ENCODE measurements at places on chromosomes 4 and X.

DNA sequence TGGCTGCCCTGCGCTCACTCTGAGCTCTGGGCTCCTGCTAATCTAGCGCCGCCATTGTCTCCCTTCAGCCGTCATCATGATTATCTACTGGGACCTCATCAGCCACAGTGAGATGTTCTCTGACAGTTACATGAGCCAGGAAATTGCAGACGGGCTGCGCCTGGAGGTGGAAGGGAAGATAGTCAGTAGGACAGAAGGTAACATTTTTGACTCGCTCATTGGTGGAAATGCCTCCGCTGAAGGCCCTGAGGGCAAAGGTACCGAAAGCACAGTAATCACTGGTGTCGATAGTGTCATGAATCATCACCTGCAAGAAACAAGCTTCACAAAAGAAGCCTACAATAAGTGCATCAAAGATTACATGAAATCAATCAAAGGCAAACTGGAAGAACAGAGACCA lies 21.8 kb upstream of the PIN4 start:
- DNase-seq = no peak

- DNase-seq = no peak
These were observed 49.5 kb downstream of the JADE3 start for GRCh38 chrX:46961574-46962283.

- no peak for DNase-seq
These were observed 46.2 kb downstream of the PDS5A start for GRCh38 chr4:39931441-39931901.

DNA sequence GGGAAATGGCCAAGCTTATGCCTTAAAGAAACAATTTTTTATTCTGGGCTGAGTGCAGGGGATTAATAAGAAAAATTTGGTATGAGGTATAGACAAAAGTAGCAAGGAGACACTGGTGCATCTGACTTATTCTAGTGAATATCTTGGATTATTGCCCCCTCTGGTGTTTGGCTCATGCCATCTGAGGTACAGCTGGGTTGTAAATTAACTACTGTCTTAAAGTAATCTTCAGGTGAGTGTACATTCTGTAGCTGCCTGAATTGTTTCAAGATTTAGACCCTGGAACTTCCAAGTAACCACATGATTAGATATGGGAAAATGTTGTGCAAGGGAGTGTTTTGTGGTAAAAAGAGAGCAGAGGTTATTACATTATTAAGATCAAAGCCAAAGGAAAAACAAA lies 988.7 kb downstream of the FAM133A start:
- DNase-seq = no peak

DNA sequence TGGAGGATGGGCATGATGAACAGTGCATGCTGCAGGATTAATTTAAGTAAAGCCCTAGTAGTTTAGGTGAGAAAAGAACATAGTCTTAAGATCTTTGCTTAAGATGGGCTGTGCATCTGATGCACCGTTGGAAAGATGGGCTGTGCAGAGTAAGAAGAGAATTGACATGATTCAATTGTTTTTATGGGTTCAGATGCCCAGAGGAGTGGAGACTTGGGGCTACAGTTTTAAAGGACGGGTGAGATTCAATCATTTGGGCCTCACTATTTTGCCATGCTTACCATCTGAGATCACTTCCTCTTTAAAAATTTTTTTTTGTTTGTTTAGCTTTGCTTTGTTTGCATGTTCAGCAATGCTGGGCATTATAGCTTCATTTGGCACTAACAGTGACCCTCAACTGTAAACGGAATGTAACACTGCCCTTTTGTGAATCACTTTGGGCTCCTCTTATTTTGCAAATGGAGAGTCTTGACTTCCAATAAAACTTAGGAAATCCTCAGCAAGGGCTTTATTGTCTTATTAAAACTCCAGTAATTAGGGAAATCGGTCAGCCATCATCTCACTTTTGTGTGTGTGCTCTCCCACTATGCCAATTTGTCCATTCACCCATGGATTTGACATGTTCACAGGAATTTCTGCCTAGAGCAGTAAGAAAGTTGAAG lies 216.1 kb upstream of the TLL1 start:
- no peak for DNase-seq

Measured in WTC11 (cell line).